ENCODE measurements at places on chromosomes 13 and 19.
A peak's percentile ranks its signal among the peaks of the same experiment; 100 is the strongest.

DNA sequence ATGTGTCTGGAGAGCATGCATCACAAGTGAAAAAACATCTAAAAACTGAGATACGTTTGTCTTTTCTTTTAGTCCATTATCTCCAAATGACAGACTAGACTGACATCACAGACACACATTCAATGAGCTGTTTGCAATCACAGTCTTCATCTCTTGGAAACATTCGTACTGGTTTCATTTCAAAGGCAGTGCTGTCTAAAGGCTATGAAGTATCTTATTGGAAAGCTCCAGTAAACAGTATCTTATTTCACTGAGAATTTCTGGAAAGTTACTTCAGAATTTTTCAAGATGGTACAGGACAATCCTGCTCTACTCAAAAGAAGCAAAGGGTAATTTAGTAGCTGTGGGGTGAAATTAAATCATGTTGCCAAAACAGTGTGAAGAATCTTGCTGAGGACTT lies 53.5 kb upstream of the TNFRSF19 start:
- DNase-seq = no peak

DNA sequence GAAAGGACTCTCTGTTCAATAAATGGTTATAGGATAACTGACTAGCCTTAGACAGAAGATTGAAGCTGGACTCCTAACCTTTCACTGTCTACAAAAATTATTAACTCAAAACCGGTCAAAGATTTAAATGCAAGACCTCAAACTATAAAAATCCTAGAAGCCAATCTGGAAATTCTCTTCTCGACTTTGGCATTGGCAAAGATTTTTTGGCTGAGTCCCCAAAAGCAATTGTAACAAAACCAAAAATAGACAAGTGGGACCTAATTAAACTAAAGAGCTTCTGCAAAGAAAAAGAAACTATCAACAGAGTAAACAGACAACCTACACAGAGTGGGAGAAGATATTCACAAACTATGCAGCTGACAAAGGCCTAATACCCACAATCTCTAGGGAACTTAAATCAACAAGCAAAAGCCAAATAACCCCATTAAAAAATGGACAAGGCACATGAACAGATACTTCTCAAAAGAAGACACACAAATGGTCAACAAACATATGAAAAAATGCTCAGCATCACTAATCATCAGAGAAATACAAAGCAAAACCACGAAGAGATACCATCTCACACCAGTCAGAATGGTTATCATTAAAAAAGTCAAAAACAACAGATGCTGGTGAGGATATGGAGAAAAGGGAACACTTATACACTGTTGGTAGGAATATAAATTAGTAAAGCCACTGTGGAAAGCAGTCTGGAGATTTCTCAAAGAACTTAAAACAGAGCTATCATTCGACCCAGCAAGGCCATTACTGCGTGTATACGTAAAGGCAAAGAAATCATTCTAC lies 266.3 kb downstream of the DNAJC15 start:
- no peak for DNase-seq

DNA sequence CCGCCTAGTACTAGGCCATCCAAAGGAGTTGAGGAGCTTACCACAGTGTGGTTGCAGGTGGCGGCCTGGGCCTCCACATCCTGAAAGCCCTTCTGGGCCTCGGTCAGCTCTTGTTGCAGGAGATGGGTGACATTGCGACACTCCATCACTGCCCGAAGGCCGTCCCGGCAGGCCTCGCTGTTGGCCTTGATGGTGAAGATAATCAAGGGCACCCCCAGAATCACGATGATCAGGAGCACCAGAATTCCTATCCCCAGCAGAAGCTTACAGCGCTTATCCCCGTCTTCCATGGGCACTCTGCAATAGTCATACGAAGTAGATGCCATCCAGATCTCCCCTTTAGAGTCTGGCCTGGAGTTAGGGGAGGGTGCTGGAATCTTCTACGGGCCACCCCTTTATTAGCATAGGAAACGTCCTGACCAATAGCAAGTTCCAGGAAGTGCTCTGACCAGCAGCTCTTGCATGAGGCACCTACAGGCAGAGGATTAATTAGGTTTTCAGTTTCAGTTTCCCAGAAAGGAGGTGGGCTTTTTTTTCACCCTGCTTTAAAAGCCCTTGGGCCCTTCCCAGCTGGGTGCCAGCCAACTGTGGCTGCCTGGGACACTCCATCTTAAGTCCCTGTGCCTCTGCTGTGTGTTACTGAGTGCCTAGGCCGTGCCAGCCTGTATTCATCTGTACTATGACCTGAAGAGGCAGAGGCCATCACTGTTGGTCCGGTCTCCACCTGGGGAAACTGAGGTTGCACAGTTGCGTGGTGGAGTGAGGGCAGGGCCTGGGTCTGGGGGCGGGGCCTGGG lies at the start of gene BST2:
TSS of gene BST2 (minus strand) at position 381 of the 796 bp plus-strand sequence. CDS start at position 326, 55 bp downstream.
- DNase-seq = peak; percentile 48

DNA sequence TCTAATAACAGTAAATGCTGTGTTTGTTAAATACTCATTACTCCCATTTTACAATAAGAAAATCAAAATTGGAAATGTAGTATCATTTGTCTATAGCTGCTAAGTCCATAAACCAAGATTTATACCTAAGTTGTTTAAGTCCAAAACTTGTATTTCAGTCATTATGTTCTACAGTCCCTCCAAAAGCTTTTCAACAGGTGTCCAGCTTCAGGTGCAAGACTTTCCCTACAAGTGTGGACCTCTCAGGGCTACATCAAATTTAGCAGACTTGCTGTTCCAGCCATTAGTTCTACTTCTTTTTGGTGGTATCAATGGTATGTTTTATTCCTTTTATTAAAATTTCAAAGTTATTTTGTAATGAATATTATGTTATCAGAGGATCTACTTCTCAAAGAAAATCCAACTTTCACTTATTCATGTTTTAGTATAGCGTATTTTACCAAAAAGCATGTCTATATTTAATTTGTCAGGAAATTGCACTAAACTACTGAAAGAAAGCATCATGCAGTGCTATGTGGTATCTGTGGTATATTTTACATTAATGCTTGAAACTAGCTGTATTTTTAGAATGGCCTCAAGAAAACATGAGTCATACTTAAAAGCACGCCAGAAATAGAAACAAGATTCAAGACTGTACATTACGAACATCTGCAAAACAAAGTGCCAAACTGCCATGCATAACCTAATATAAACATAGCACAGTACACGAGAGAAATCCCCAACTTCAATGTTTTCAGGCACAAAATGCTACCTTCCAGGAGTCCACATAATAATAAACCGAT lies 44.5 kb downstream of the VWA8 start:
- no peak for DNase-seq

GRCh38 chr13:52405369-52405766 lies 604 bp downstream of the THSD1 start:
- DNase-seq = no peak

GRCh38 chr13:28636677-28637317 lies 22.1 kb upstream of the POMP start:
- peak; percentile 23 for DNase-seq

DNA sequence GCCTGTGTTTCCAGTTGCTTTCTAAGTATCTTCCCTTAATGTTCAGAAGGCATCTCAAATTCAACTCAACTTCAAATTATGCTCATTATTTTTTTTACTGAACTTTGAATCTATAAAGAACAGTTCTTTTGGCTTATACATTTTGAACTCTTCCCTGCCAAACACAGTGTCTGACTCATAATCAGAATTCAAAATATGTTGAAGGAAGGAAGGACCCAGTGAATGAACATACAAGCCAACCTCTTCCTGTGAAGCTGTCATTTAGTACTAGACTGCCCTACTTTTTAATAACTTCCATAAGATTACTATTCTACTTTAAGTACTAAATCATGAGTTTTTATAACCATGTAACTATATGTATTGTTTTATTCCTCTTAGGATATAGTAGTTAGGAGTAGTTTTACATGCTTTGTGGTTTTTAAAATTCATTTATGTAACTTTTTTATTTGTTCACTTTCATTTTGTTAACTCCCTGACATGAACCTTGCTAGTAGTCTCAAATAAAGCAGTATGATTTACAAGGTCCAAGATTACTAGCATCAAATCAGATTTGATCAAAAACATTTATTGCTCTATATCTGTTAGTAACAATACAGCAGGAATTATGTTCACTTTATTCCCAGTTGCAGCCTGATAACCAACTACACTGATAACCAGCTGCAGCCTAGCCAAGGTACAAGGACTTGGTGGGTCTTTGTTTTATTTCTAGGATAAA lies 6.4 kb downstream of the NUDT15 start:
- no peak for DNase-seq

GRCh38 chr19:35797663-35798062 lies 15.0 kb downstream of the PRODH2 start:
- DNase-seq = no peak

- no peak for DNase-seq
These were observed 54.2 kb downstream of the CCNE1 start for GRCh38 chr19:29866011-29866410.

DNA sequence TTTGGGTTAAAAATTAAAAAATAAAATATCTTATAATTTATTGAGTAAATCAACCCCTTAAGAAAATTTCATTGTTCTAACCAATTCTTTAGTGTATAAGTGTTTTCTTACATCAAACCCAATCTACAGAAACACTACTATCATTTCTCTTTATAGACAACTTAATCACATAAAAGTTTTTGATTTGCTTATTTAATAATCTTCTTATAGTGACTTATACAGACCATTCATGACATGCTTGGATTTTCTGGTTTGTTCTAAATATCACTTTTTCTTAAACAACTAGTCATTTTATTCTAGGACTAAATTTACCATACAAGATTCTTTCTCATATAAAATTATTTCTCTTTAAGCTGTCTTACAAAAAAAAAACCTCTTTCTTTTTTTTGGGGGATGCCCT lies 27.3 kb upstream of the ZSCAN5A start:
- no peak for DNase-seq
